ENCODE measurements at places on chromosomes 12 and 14.

DNA sequence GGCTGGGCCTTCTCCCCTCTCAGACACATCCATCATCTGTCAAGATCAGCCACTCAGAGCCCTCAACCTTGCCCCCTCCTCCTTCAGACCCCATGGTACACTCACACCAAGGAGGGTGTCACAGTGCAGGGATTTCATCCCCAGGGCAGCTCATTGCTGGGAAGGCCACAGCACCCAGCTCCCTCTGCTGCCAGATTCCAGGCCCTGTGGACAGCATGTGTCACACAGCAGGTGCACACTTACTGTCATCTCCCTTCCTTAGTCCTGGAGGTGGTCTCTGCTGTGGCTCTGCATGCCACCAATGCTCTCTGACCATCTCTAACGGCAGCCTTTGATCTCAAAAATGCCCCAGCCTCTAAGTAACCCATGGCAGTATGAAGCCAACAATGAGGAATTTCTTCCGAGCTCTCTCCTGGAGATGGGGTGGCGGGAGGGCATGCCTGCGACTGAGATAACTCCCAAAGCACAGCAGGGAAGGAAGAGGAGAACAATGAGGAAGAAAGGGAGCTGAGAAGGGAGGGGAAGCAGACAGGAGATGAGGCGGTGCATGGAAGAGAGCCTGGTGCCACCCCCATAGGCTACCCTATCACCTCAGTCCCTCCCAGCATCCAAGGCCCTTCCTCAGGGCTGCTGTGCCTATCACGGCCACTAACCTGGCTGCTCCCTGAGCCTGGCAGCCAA lies 101.0 kb downstream of the SINHCAF start:
- DNase-seq: no peak

- no peak for DNase-seq
These were observed 46.3 kb upstream of the ATP2A2 start for GRCh38 chr12:110234755-110235154.

- no peak for DNase-seq
These were observed 11.6 kb downstream of the CNOT2 start for GRCh38 chr12:70254846-70255245.

GRCh38 chr14:22540811-22541360 lies 48.1 kb downstream of the DAD1 start:
- no peak for DNase-seq

DNA sequence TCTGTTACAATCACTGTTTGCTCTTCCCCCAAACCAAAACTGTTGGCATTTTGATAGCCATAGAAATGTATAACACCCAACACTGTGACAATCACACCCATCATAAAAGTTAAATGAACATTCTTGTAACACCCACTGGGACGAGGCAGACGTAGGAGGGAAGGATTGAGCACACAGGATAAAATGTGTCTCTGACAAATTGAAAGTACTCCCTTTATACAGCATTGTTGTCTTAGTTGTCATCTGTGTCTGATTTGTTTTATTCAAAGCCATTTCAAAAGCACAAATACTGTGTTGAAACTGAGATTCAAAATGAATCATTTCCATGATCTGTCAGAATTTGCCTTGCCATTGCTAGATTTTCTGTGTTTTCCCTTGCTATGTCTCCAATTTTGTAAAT lies 436.3 kb downstream of the TMTC2 start:
- no peak for DNase-seq

DNA sequence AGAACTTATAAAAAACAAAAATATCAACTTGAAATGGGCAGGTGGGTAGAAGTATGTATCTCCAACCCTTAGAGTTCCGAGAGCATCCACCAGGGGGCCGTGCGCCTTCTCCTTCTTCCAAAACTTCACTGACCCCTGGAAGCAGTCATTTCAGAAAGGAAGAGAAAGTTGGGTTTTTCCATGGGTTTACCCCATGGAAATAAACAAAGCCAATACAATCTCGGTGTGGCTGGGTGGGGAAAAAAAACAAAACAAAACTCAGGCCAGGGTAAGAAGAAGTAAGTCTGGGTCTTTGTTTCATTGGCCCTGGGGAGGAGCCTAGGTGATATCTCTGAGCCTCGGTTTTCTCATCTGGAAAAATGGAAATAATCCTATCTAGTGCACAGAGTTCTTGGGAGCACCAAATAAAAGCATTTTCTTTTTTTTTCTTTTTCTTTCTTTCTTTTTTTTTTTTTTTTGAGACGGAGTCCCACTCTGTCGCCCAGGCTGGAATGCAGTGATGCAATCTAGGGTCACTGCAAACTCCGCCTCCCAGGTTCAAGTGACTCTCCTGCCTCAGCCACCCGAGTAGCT lies 33.6 kb upstream of the HNF1A start:
- DNase-seq: no peak

- DNase-seq: no peak
These were observed 27.2 kb upstream of the RGS6 start for GRCh38 chr14:71905031-71905430.

GRCh38 chr14:49314737-49315136 lies 271.4 kb downstream of the RPS29 start:
- DNase-seq: no peak

DNA sequence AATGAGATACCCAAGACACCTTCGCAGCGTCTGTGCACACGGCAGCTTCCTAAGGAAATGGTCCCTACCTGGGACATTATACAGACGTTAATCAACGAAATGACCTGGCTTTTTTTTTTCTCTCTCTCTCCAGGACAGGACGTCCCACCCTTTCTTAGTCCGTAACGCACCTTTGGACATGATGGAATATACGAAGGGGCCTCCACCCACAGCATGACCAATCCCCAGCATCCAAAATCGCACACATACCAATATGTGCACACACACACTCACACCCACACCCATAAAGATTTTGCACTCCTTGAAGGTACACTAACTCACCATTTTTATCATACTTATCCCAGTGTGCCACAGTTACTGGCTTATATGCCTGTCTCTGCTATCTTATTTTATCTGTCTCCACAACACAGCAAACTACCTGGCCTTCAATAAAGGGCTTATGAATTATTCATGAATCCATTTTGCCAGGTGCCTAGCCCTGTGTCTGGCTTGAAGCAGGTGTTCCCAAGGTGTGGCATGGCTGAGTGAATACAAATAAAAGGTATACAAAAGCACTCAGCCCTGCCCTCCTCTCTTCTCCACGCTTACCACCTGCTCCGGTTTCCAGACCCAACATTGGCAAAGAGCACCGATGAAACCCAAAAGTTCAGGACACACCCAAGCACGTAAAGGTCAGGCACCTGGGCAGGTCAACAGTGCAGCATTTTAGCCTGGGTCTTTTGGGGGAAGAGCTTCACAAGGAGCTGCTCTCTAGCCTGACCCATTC lies 2.2 kb downstream of the SCNN1A start:
- no peak for DNase-seq

- DNase-seq: no peak
These were observed 220.5 kb upstream of the ATXN7L3B start for GRCh38 chr12:74317078-74317601.

DNA sequence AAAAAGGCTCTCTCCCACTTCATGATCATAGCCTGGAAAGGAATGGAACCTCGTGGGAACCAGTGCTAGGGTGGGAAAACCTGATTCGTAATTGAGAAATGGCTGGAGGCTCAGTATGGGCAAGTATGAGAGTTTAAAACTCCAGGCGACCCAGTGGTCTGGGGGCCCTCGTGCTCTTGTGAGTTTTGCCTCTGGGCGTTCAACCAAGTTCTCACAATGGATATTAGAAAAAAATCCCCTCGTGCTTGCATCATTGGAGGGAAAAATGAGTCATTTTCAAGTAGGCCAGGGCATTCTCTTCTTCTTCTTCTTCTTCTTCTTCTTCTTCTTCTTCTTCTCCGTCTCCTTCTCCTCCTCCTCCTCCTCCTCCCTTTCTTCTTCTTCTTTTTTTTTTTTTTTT lies 39.0 kb downstream of the GPR68 start:
- DNase-seq: no peak

Data from GDM1 (cell line).